ENCODE measurements at places on chromosomes 12 and 14.

GRCh38 chr12:109961201-109961600 lies 35.0 kb downstream of the GIT2 start:
- no peak for DNase-seq

DNA sequence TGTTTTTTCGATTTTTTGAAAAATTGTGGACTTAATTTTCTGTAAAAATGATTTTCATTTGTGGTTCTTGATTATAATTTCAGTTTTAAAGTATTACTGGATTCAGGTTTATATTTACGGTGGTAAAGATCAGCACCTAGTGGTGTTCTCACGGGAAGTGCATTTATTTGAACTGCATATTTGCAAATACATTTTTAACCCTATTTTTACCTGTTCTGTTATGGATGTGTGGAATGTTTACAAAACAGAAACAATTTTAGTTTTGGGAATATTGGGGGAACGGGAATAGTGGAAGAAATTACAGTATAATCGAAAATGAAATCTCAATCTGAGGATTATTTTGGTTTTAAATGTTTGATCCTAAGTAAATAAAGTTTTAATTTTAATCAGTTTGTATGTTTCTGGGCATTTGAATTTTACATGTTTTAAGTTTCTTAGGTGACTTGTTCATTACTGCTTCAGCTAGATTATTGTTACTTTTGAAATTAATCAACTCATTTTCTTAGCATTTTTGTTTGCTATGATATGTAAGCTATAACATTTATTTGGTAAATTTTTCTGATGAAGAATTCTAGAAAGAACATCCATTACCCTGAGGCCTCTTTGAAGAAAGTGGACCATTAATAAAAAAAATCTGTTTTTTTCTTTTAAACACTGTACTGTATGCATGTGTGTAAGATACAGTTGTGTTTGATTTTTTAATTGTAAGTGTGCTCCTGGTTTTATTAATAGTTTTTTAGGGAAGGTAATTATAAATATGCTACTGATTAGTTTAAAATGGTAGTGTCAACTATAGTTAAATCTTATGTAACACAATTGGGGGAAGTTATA lies 942 bp downstream of the ATF7IP start:
- no peak for DNase-seq

DNA sequence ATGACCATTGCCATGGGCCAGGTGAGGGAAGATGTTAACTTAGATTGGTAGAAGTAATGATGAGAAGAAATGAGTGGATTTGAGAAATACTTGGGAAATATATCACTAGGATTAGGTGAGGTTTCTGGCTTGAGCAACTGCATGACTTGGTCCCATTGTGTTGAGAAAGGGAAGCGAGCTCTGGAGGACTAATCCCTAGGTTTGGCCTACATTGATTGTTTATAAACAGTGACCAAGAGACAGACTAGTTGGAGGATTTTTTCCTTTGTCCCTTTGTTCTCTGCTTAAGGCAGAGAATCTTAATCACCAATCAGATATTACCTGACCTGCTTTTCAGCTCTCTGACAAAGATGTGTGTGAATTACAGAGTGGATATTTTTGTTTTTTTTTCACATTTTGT lies 100.5 kb downstream of the AEBP2 start:
- DNase-seq = no peak

DNA sequence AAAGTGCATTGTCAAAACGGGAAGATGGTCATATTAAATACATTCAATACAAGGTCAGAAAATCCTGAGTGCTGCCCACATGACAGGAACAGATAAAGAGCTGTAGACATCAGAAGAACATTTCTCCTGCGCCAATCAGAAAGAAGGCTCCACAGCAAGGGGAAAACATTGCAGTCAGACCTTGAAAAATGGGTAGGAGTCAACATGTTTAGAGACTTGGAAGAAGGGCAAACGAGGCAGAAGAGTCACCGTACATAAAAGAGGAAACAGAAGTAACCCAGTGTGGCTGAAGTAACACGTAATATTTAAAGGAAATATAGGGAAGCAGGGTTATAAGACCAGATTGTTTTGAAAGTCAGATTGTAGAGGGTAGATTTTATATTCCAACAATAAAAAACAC lies 11.9 kb downstream of the SPPL3 start:
- DNase-seq = no peak

GRCh38 chr12:111451232-111451631 lies 45.5 kb downstream of the SH2B3 start:
- DNase-seq = no peak

DNA sequence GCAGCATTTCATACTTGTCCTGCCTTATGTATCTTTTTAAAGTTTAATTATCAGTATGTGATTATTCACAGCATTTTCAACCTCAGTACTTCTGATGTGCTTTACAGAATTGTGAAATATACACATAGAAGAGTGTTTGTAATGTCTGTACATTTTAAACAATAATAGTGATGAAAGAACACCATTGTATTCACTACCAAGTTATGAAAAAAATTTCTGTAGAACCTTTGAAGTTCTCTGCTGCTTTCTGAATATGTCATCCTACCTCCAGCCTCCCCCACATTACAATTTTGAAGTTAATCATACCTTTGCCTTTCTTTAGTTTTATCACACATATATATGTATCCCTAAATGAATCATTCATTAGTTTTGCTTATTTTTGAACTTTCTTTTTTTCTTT lies 24.8 kb downstream of the FRMD6 start:
- DNase-seq = peak; percentile 66

DNA sequence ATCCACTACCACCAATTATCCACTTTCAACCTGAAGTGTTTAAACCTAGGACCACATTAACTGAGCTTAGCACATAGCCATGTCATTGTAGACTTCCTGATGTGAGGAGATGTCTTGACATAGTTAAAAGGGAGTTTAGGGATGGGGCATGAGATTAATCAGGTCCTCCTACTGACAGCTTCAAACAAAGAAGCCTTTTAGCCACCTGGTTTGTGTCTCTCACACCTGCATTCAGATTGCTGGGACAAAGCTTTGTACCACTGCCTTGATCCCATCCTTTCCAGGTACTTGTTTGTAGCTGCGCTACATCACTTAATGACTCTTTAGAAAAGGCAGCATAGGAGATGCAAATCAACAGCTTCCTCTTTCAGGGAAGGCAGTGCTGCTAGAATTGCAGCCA lies 340.7 kb upstream of the DDHD1 start:
- no peak for DNase-seq

GRCh38 chr14:71931492-71932228 lies 569 bp upstream of the RGS6 start:
- DNase-seq = no peak

DNA sequence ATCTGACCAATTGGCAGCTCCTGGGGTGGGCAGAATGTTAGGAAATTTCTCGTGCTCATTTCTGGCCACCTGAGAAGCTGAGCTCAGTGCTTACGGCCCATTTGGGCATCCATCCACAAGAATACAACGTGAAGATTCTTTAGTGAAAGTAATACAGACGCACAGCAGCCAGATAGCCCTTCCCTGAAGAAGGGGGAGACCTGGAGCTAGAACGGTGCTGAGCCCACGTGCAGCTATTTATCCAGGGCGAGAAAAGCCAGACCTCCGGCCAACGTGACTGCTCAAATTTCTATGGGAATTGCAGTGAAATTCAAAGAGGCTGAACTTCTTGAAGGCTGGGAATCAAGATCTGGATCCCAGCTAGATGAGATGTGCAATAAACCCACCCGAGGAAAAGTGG lies 20.7 kb downstream of the NID2 start:
- DNase-seq = no peak

- peak; percentile 13 for DNase-seq
These were observed 64.1 kb upstream of the PPP4R3A start for GRCh38 chr14:91573894-91574837.

DNA sequence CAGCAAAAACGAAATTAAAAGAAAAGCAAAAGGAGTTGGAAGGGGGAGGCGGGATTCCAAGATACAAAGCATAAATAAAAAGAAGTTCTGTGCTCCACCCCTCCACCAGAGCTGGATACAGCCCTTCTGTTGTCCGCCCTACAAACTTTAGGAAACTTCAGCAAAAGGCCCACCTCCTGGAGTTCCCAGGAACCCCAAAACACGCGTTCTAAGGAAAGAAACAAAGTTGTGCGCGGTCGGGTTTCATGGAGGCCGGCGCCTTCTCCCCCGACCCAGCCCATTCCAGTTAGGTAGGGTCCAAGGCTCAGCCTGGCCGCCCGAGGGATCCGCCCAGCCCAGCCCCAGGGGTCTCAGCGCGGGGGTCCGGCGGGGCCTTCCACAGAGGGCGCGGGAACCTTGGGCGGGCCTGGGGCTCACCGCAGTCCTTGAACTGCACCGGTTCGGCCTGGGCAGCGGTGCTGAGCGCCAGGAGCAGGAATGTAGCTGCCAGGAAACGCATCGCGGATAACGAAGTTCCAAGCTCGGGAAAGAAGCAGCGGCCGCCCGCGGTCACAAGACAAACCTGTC lies at the start of gene NPC2:
Gene NPC2, minus strand, starts transcription at position 530 of the 567 bp plus-strand sequence. Its CDS starts 31 bp downstream, at position 499.
- no peak for DNase-seq

DNA sequence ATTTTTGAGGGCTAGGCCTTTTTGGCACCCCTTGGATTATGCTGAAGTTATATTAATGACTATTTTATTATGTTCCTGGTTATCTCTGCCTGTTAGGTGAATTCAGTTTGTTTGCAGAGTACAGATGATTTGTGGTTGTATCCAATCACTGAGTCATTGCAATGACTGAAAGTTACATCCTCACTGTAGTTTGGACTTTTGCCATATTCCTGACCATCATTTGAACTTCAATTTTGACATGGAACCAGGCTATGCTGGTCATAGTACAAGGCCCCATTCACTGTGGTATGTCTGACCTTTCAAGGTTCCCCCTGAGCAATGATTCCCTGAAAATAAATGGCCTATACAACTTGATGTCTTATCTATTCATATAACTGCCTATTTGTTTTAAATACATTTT lies 621.0 kb downstream of the CCER1 start:
- peak; percentile 32 for DNase-seq

GRCh38 chr14:87613881-87614280 lies 379.1 kb downstream of the GALC start:
- peak; percentile 9 for DNase-seq

- peak; percentile 25 for DNase-seq
These were observed 10.9 kb downstream of the TCHP start for GRCh38 chr12:109910969-109911348.

- no peak for DNase-seq
These were observed 7.5 kb downstream of the C14orf180 start for GRCh38 chr14:104586832-104587620.

- peak; percentile 51 for DNase-seq
These were observed 2.2 kb downstream of the GABARAPL1 start for GRCh38 chr12:10214895-10215267.

GRCh38 chr12:10119066-10119465 lies 10.9 kb downstream of the CLEC7A start:
- peak; percentile 54 for DNase-seq

GRCh38 chr14:84527706-84528105 lies 1002.2 kb upstream of the FLRT2 start:
- no peak for DNase-seq

GRCh38 chr12:129622566-129622965 lies 281.3 kb downstream of the TMEM132D start:
- DNase-seq = no peak

DNA sequence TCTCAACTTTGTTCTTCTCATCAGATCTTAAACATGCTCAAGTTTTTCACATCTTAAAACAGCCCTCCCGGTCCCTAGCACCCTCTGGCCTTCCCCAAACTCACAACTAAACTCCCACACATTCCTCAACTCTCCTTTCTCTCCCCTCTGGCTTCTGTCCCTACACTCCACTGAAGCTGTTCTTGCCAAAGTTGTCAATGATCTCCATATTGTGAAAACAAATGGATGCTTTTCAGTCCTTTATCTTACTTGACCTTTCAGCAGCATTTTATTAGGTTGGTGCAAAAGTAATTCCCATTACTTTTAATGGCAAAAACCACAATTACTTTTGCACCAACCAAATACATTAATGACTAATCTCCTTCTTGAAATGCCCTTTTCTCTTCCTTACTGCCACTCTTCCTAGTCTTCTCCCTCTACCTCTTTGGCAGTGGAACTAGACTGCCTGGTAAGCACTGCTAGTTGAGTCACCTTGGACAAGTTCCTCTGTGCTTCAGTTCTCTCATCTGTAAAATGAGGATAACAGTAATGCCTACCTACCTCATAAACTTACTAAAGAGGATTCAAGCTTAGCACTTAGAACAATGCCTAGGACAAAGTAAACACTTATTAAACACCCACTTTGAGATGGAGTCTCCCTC lies 16.0 kb downstream of the CERS5 start:
- DNase-seq = peak; percentile 62

- DNase-seq = peak; percentile 32
These were observed 26.0 kb upstream of the VPS37B start for GRCh38 chr12:122921917-122922316.

- DNase-seq = no peak
These were observed 910 bp upstream of the TM7SF3 start for GRCh38 chr12:27014859-27015729.

DNA sequence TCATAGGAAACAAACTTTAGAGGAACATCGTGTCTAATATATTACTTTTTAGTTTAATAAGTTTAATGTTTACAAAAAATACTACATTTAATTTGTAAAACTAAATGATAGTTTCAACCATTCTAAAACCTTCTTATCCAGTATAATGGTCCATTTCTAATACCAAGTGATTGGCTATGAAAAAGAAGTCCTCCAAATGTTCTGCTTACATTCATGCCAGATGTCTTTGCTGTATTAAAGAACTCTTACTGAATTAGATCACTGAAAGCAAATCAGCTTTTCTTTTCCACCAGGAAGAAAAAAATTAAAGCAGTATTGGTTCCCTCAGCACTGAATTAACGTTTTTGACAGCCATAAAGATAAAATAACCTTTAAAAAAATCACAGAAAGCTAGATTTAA lies 3.7 kb downstream of the NOVA1 start:
- DNase-seq = no peak

DNA sequence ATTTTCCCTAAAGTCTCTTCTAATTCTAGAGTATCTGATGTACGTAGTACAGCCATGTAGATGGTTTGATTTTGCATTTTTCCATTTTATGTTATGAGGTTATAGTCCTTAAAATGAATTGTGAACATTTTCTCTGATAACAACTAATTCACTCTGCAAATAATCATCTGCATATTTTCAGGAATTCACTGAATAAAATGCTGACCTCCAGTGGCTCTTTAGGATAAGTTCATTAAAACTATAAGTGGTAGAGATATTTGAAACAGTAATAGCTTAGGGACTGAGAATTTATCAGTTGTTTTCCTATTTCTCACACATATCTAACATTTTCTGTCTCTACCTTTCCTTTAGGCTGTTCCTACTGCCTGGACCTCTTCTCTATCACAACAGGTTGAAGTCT lies 4.4 kb downstream of the MSRB3 start:
- DNase-seq = no peak

- DNase-seq = no peak
These were observed 416.6 kb downstream of the AEBP2 start for GRCh38 chr12:19855851-19856250.

GRCh38 chr14:24270537-24271133 lies 762 bp downstream of the RABGGTA start:
- DNase-seq = no peak

GRCh38 chr12:124296295-124296915 lies 1.5 kb downstream of the RFLNA start:
- DNase-seq = no peak

DNA sequence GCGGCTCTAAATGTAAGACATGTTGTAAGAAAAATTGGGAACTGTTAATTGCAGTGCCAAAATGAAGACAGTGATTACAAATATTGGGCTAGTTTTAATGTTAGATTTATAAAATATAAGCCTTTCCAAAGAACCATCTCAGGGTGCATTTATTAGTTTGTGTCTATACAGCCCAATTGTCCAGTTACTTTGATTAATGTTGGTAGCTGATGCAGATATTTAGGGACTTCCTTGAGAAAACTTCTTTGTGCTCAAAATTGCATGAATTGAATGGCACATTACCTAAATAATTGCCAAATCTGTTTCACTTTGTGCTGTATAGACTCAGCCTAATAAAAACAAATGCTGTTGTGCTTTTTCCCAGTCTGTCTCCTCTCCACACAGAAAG lies 83.7 kb downstream of the DAD1 start:
- no peak for DNase-seq
